ENCODE measurements at places on chromosomes 11 and 22.

GRCh38 chr11:93005239-93005638 lies 35.8 kb downstream of the MTNR1B start:
- no peak for DNase-seq

- no peak for DNase-seq
Measured at GRCh38 chr11:82225502-82225901, 508.2 kb downstream of the FAM181B start.

DNA sequence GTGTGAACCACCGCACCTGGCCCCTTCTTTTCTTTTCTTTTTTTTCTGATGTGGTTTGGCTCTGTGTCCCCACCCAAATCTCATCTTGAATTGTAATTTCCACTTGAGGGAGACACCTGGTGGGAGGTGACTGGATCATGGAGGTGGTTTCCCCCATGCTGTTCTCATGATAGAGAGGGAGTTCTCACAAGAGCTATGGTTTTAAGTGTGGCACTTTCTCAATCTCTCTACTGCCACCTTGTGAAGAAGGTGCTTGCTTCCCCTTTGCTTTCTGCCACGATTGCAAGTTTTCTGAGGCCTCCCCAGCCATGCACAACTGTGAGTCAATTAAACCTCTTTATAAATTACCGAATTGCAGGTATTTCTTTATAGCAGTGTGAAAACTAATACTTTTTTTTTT lies 4.9 kb upstream of the TCN2 start:
- DNase-seq, result no peak

DNA sequence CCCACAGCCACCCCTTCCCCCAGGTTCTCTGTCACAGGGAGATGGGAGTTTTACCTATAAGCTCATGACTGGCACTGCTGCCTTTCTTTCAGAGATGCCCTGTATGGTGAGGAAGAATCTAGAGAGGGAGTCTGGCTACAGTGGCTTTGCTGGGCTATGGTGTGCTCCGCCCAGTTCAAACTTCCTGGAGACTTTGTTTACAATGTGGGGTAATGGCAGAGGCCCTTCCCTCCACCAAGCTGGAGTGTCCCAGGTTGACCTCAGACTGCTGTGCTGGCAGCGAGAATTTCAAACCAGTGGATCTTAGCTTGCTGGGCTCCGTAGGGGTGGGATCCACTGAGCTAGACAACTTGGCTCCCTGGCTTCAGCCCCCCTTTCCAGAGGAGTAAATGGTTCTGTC lies 143.5 kb downstream of the MSANTD4 start:
- DNase-seq, result no peak

Measured in non-pigmented ciliary epithelial cell (primary cell).